ENCODE measurements at places on chromosomes 5 and 9.

- no peak for DNase-seq
Observed at GRCh38 chr5:8176101-8176693, 307.2 kb downstream of the MTRR start.

- DNase-seq: no peak
Observed at GRCh38 chr9:126219648-126220063, 107.0 kb upstream of the MVB12B start.

- DNase-seq: no peak
Observed at GRCh38 chr5:110832683-110833082, 93.9 kb downstream of the SLC25A46 start.

GRCh38 chr9:92641092-92641809, 28.7 kb downstream of the IPPK start:
- DNase-seq: peak; percentile 52

GRCh38 chr5:42836070-42836769, 24.5 kb upstream of the SELENOP start:
- DNase-seq: no peak

GRCh38 chr5:99368726-99369125, 439.9 kb upstream of the CHD1 start:
- DNase-seq: no peak
